ENCODE measurements at places on chromosomes 3 and 15.

GRCh38 chr15:47388299-47388698, 329.0 kb upstream of the SEMA6D start:
- no peak for DNase-seq

GRCh38 chr3:53089511-53089910, 40.7 kb downstream of the RFT1 start:
- DNase-seq = peak; percentile 52

DNA sequence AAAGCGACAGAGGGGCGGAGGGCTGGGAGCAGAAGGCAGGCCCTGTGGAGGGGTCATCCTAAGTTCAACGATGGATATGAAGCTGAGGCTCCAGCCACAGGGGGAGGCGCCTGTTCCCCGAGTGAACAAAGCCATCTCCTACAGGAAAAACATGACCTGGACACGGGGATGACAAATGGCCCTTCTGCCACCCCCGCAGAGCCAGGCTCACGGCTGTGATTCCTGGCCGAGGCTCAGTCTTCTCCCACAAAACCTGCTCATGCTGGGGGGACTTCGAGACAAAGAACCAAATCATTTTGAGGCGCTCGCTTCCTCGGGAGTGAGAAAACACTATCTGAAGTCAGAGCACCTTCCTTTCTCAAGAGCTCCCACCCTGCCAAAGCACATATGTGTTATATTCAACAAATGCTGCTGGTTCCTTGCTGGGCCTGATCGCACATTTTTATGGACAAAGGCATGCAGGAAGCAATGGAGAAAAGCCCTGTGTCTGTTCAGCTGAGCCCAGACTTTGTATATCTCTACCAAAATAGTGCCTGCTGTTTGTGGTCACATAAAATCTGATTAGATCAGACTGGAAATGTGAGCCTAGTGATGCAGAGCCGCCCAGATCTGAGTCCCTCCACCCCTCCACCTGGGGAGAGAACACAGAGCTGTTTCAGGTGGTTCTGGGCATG, 5.6 kb downstream of the RBP1 start:
- DNase-seq = peak; percentile 53

- peak; percentile 76 for DNase-seq
These were observed 78.1 kb upstream of the LMOD3 start for GRCh38 chr3:69200384-69201068.

DNA sequence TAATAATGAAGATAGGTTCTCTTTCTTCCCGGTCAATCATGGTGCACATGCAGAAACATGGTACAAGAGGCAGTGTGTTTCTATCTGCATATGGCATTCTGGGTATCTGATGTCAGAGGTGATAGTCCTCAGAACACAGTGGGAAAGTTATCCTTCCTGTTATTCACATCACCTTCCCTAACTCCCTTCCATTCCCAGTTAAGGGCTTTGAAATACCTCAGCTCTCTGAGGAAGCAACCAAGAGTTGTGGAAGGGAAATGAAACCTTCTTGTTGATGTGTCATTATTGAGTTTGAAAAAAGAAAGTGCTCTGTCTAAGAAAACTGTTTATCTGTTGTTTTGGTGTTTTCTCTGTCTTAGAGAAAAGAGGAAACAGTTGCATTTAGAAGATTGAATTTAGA, 21.9 kb upstream of the P2RY13 start:
- DNase-seq = no peak

GRCh38 chr3:22101351-22101750, 350.3 kb upstream of the ZNF385D start:
- no peak for DNase-seq

- DNase-seq = no peak
These were observed 45.4 kb upstream of the PARL start for GRCh38 chr3:183930086-183930485.

GRCh38 chr15:92033723-92034122, 180.2 kb downstream of the SLCO3A1 start:
- DNase-seq = no peak
